T-helper 2 cell (primary cell): ENCODE measurements at places on chromosomes 4 and X.

DNA sequence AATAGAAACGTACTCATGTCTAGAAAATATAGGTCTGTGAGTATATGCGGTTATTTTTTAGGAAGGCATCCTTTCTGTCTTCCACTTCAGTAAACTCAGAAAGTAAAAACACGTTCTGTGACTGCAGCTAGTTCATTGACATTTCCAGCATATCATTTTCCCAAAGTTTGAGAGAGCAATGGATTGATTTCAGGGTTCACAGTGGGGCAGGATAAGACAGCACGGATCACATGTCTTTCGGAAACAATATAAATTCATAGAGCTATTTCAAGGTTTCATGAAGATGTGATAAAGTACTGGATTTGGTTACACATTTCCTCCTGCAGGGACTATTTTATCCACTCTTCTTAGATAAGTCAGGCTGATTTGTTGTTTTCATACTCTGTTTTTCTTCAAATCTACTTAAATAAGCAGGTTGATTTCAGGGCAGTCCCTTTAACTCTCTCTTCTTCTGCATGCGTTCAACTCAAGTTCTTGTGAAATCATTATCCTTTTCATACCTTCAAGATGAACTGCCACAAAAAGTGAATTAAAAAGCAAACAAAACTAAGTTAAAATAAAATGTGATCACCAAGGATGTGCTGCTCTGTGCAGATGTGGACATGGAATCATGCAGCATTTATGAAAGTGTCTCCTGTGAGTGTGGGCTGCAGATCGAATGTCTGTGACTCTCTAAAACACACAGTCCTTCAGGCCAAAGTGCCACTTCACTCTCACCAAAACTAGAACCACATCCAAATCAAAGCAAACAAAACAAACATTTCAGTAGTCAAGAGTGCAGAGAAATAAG lies 187.7 kb downstream of the UNC5C start:
- DNase-seq, result no peak

DNA sequence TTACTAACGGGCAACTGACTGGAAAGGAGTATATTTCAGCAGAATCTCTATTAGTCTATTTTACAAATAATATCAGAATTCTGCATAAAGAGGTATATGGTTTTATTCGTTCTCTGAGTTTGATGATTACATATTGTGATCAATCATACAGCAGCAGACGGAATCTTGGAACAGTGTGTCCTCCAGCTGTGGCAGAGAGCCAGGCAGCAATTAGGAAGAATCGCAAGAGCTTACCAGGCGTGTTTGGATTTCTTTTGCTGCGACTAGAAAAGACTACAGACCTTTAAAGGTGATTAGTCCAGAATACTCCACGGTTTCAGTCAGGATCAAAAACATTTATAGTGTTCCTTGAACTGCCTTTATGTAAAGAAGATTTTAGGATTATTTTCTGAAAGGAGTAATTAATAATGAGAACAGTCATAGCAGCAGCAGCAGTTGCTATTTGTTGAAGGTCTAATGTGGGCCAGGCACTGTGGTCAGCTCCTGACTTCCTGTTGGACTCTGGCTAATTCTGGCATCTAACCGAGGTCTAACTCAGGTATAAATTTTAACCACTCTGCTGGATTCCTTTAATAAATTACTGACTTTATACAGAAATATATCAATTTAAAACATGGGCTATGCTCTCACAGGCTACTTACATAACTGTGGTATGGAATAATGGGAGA lies 225.3 kb upstream of the CXorf66 start:
- no peak for DNase-seq

DNA sequence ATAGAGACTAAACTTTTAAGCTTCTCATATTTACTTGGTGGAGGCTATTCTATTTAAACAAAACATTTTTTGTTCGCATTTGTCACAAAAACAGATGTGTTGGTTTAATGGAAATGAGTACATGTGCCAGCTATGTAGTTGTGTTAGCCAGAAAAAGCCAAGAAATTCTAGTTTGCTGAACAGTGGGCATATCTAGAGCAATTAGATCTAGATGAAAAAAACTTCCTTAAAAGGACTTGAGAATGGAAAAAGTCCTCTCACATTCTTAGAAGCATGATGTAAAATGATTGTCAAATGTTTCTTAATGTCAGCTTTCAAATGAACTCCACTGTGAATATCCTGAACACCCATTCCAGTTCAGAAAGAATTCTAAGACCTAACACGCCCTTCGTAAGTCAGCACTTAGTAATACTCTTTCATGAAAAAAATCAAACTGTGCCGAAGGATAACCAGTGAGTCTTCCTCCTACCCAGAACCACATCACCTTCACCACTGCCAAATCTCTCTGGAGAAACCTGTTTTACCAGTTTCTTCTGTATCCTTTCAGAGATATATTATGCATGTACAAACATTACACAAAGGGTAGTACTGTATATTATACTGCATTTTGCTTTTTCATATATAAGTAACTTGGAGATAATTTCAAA lies 28.2 kb downstream of the PHKA1 start:
- DNase-seq, result no peak

DNA sequence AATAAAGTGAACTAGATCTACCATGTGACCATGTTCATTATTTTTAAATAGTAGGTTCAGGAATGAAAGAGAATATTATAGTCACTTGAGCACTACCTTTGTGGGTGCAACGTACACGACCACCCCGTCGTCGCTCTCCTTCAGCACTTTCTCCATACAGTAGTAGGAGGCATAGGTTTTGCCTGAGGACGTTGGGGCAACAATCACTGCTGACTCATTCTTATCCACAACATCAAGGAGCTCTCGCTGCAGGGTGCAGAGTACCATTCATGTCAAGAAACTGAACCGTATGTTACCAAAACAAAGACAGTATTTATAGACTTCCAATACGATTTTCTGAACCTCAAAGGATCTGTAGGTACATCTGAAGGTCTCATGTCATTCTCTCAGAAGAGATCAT lies 44.7 kb downstream of the DDX60 start:
- DNase-seq, result no peak
